ENCODE measurements at places on chromosomes 1 and 21.

GRCh38 chr1:112172294-112172882 is 182.9 kb upstream of the KCND3 start:
- DNase-seq, result no peak

- DNase-seq, result no peak
Observed at GRCh38 chr1:102919659-102920058, 188.7 kb downstream of the COL11A1 start.

DNA sequence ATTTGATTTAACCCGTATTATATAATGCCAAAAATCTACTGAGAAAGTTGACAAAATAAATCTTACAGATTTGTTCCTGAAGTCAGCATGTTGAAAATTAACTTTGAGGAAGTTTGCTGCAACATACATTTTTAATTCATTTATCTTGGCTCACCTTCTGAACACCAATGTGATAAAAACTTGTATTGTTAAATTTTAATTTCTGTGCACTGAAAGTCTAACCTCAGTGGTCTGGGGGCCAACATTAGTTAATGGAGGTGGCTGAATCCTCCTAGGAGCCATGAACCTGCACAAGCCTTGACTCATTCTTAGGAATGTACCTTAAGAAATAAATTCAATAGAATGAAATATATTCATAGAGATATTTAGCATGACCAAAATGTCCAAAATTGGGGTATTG is 95.3 kb downstream of the ADSS2 start:
- no peak for DNase-seq

DNA sequence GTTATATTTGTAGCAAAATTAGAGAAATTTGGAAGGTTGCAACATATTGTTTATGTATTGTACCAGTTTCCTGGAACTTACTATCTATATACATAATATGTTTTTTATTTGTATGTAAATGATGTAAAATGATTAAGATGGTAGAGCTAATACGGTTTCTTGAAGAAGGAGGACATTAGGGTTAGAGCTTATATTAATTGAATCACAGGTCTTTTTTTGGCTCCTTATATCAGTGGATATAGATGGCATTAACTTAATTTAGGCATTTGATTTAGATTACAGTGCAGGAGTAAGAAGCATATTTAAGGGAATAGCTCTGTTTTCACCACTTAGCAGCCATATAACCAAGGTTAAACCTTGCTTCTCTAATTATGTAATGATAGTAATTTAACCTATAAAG is 357.7 kb downstream of the USP25 start:
- DNase-seq, result no peak

DNA sequence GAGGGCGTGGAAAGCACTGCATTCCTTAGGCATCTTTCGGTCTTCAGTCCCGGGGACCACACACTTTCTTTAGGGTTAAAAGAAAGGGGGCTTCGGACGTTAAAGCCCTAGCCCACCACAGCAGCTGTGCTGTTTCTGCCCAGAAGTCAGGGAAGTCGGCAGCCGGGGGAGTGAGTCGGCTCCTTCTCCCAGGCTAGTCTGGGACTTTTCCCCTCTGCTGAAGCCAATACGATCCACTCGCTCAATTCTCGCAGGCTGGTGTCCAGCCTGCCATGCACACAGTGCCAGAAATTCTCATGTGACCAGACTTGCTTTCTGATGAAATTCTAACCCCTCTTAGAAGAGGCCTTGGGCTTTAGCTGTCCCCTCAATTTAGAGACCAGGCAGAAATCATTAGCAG is 67.7 kb downstream of the BCAR3 start:
- DNase-seq, result no peak

- peak; percentile 73 for DNase-seq
Observed at GRCh38 chr1:182084487-182085316, 23.2 kb upstream of the ZNF648 start.

GRCh38 chr1:202023001-202023433 is 12.6 kb downstream of the ELF3 start:
- no peak for DNase-seq

DNA sequence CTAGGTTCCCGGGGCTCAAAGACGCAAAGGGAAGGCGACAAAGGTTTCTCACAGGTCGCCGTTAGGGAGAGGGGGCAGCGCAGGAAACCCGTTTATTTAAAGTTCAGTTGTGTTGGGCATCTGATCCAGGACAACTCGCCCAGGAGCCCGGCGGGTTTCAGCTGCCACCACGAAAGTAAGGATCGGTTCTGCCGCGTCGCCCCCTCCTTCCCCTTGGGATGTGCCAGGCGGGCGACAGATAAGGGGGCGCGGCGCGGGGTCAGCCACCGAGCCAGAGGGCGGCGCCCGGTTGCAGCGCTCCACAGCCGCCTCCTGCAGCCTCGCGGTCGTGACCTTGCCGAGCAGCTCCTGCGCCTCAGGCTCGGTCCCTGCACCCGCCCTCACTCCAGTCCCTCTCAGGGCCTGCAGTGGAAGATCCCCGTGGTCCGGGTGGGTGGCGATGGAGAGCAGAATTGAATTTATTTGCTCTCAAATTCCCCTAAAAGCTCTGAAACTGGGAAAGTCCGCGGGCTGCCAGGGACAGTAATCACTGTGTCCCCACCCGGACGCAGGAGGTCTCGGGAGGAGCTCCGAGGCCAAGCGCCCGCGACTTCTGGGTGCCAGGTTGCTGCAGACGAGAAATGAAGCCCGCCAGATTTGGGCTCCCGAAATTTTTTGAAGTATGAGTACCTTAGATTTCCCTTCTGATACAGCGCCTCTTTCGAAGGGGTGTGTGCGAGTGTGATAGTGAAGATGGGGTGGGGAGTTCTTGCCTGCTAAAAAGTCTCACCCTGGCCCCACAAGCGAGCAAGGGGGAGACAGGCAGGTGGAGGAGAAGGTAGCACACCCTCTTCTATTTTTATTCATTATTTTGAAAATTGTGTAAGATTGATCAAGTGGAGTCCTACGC is 28.4 kb upstream of the NFIA start:
- no peak for DNase-seq

GRCh38 chr1:41560931-41561330 is 76.4 kb upstream of the EDN2 start:
- DNase-seq, result no peak

All from CD4-positive, alpha-beta T cell treated with Interleukin-15 for 1 hour (primary cell).